CD14-positive monocyte (primary cell): ENCODE measurements at places on chromosomes 2 and 18.

- no peaks in the 10 kb centered on the region for H3K4me1 ChIP-seq
- no peaks in the 10 kb centered on the region for H3K27me3 ChIP-seq
- H3K27ac ChIP-seq, result no peak overlapping the region
- H3K36me3 ChIP-seq, result no peaks in the 10 kb centered on the region
These were observed 394.7 kb downstream of the FBXO15 start for GRCh38 chr18:73752965-73753364.

GRCh38 chr2:3523551-3524041, 4.3 kb upstream of the ADI1 start:
- H3K27ac ChIP-seq, result no peak overlapping the region
- peak; percentile 60 for DNase-seq
- H3K4me3 ChIP-seq, result no peak overlapping the region
- no peaks in the 10 kb centered on the region for H3K36me3 ChIP-seq

DNA sequence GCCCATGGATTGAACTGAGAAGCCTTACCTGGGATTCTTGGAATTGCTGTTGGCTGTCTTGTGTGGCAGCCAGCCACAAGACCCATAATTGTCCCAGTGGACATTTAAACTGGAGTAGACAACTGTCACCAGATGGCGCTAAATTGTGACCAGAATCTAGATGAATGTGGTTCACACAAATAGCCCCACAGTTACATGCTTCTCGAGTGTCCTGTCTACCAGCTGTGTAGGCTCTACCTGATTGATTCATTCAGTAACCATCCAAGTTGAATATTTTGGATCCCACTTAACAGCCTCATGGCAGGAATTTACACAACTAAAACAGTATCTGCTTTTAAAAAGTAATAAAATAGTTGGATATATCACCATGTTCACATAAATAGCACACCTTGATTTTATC, 73.2 kb downstream of the MAP4K4 start:
- no peak overlapping the region for H3K27ac ChIP-seq
- peaks cover 66% of the 10 kb centered on the region for H3K4me1 ChIP-seq
- no peaks in the 10 kb centered on the region for H3K36me3 ChIP-seq
- no peaks in the 10 kb centered on the region for H3K27me3 ChIP-seq
- no peak overlapping the region for H3K4me3 ChIP-seq

GRCh38 chr2:138132108-138132507, 167.8 kb downstream of the HNMT start:
- H3K4me3 ChIP-seq, result no peak overlapping the region
- H3K4me1 ChIP-seq, result no peaks in the 10 kb centered on the region
- H3K27me3 ChIP-seq, result no peaks in the 10 kb centered on the region
- no peaks in the 10 kb centered on the region for H3K36me3 ChIP-seq

- H3K36me3 ChIP-seq, result no peaks in the 10 kb centered on the region
- H3K27me3 ChIP-seq, result no peaks in the 10 kb centered on the region
- H3K4me3 ChIP-seq, result no peak overlapping the region
- peak; percentile 18 for DNase-seq
- no peaks in the 10 kb centered on the region for H3K4me1 ChIP-seq
These were observed 6.3 kb upstream of the ADGRF3 start for GRCh38 chr2:26352892-26353291.

- H3K4me1 ChIP-seq, result no peaks in the 10 kb centered on the region
- H3K27ac ChIP-seq, result no peak overlapping the region
- peaks cover 16% of the 10 kb centered on the region for H3K27me3 ChIP-seq
- no peaks in the 10 kb centered on the region for H3K36me3 ChIP-seq
These were observed 7.8 kb downstream of the CCDC85A start for GRCh38 chr2:56191617-56192016.

DNA sequence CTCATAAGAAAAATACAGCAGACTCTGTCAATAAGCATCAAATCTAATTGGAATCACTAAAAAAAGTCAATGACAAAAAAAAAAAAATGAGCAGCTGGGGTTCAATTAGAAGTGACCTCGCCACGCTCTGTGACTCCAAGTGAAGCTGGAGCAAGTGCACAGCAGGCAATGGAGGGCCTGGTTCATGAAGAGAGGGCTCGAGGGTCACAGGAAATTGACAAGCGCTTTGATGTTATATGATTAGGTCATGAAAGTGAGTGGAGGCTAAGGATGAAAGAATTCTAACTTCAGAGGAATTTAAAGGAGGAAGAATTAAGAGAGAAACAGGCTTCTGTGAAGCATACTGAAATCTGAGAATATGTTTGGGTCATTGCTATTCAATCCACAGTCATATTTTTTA, 85.4 kb upstream of the TMEM18 start:
- no peaks in the 10 kb centered on the region for H3K27me3 ChIP-seq
- H3K4me1 ChIP-seq, result no peaks in the 10 kb centered on the region
- no peaks in the 10 kb centered on the region for H3K36me3 ChIP-seq
- no peak for DNase-seq
- H3K4me3 ChIP-seq, result no peak overlapping the region

DNA sequence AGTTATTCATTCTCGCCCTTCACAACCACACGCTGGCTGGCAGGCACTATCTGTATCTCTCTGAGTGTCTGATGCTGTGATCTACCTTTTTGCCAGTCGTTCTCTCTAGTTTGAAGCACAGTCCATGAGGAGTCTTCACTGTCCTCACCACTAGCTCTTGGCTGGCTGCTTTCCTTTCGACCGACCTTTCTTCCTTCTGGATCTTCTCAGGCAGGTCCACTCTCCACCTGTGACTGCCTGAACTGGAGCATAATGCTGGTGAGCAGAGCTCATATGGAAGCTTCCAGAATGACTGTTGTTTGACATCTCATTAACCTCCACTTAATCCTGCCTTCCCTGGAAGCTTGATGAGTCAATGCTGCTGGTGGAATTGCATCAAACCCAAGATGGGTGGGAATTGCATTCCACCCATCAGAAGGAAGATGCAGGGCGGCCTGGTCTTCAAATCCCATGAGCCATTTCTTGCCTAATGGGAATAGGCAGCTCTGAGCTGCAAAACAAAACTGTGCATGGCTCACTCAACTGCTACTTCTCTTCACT, 283.5 kb upstream of the HDAC4 start:
- H3K4me1 ChIP-seq, result no peaks in the 10 kb centered on the region
- no peak for DNase-seq
- H3K4me3 ChIP-seq, result no peak overlapping the region
- H3K36me3 ChIP-seq, result no peaks in the 10 kb centered on the region
- no peak overlapping the region for H3K27ac ChIP-seq
- H3K27me3 ChIP-seq, result peaks cover 14% of the 10 kb centered on the region

- no peak for DNase-seq
- H3K4me3 ChIP-seq, result no peak overlapping the region
- H3K36me3 ChIP-seq, result no peaks in the 10 kb centered on the region
- H3K27me3 ChIP-seq, result no peaks in the 10 kb centered on the region
- no peaks in the 10 kb centered on the region for H3K4me1 ChIP-seq
- no peak overlapping the region for H3K27ac ChIP-seq
These were observed 260.5 kb downstream of the CCDC85A start for GRCh38 chr2:56444339-56444738.

DNA sequence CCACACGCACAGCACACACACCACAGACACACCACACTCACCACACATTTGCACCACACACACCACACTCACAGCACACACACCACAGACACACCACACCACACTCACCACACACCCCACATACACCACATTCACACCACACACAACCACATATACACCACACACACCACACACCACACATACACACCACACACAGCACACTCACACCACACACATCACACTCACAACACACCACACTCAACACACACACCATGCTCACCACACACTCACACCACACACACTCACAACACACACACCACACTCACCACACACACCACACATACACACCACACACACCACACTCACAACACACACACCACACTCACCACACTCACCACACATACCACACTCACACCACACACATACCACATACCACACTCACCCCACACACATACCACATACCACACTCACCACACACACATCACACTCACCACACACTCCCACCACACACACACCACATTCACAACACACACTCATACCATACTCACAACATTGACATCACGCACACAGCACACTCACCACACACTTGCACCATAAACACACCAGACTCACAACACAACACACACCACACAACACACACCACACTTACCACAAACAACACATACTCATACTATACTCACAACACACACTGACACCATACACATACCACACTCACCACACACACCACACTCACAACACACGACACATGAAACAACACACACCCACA, 60.0 kb downstream of the SDC1 start:
- H3K27ac ChIP-seq, result no peak overlapping the region
- H3K27me3 ChIP-seq, result no peaks in the 10 kb centered on the region
- no peaks in the 10 kb centered on the region for H3K4me1 ChIP-seq
- H3K4me3 ChIP-seq, result no peak overlapping the region

GRCh38 chr18:2222270-2223185, 348.8 kb downstream of the METTL4 start:
- H3K36me3 ChIP-seq, result no peaks in the 10 kb centered on the region
- H3K27me3 ChIP-seq, result no peaks in the 10 kb centered on the region
- DNase-seq, result no peak
- no peak overlapping the region for H3K27ac ChIP-seq
- no peaks in the 10 kb centered on the region for H3K4me1 ChIP-seq

DNA sequence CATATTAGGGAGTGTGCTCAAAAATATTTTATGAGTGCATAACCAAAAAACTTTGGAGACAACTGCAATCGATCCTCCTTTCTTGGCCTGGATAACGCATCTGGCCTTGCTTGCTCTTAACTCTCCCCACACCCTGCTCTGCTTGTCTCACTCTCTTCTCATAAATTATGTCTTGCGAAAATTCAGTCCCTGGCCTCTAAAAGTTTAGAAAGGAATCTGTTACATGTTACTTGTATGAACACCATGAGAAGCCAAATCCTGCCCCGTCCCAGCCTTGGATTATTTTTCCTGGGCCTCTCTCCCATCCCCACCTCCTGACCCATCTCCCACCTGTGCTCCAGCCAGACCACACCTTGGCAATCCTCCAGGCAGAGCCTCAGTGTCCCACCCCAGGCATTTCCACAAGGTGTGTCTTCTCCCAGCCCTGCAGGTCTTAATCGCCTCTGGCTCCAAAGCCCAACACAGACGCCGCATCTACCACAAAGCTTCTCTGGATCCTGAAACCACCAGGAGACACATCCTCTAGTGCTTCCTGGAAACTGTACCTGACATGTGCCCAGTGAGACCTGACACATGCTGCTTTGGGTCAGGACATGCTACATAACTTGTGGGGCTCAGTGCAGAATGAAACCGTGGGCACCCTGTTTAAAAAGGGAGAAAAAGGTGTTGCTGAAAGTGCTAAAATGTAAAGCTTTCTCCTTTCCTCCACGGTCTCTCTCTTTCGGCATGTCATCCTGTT, 99.6 kb upstream of the ST3GAL5 start:
- H3K4me1 ChIP-seq, result peaks cover 13% of the 10 kb centered on the region
- no peak overlapping the region for H3K27ac ChIP-seq
- no peaks in the 10 kb centered on the region for H3K27me3 ChIP-seq
- no peak for DNase-seq
- no peaks in the 10 kb centered on the region for H3K36me3 ChIP-seq

- H3K27ac ChIP-seq, result no peak overlapping the region
These were observed 185.8 kb upstream of the ACVR2A start for GRCh38 chr2:147659051-147659450.

DNA sequence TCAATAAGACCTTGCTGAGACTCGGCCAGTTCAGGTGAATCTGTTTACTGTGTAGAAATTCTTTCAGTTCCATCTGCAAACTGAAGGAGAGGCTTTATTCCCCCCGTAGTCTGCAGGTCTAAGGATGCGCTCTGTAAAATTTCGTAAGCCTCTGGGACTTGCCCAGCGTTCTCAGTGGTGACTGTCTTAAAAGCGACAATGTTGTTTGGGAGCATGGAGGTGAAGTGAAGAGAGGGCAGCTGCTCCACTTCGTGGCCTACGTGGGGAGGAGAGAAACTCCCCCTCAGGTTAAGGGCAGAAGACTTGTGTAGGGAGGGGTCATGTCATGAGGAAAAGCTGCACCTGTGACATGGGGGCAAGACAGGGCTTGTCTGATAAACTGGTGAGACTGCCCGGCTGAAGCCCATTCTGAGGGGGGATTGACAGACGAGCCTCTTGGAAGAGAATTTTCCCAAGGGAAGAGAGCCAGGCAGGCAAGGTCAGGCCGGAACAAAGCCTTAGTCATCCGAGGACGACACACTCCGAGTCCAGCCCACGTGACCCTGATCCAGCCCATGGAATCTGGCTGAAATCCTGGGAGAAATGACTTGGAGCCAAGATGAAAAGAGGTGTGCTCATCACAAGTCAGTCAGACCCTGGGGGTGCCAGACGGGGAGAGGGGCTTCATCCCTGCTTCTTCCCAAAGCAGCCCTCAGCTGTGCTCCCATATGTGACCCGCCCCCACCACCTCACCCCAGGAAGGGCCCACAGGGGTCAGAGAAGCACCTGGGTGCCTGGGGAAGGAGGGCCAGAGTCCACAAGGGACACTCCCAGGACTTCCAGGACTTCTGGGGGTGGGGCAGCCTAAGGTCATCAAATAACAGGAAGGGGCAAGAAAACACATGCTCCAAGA, 88.5 kb upstream of the SH3BP4 start:
- DNase-seq, result no peak
- H3K27ac ChIP-seq, result no peak overlapping the region
- H3K4me1 ChIP-seq, result no peaks in the 10 kb centered on the region
- no peaks in the 10 kb centered on the region for H3K36me3 ChIP-seq
- no peaks in the 10 kb centered on the region for H3K27me3 ChIP-seq
- no peak overlapping the region for H3K4me3 ChIP-seq

GRCh38 chr2:218713922-218714321, 3.3 kb downstream of the TTLL4 start:
- no peaks in the 10 kb centered on the region for H3K27me3 ChIP-seq
- H3K27ac ChIP-seq, result peak overlapping the region; percentile 75
- DNase-seq, result peak; percentile 51

GRCh38 chr2:174312581-174313234, 22.0 kb upstream of the SP9 start:
- no peak overlapping the region for H3K4me3 ChIP-seq
- H3K36me3 ChIP-seq, result no peaks in the 10 kb centered on the region
- no peak overlapping the region for H3K27ac ChIP-seq
- no peaks in the 10 kb centered on the region for H3K4me1 ChIP-seq
- DNase-seq, result no peak

- H3K4me3 ChIP-seq, result no peak overlapping the region
- H3K36me3 ChIP-seq, result no peaks in the 10 kb centered on the region
- peak; percentile 21 for DNase-seq
- H3K27ac ChIP-seq, result no peak overlapping the region
These were observed 12.5 kb upstream of the NAB1 start for GRCh38 chr2:190636361-190636760.

DNA sequence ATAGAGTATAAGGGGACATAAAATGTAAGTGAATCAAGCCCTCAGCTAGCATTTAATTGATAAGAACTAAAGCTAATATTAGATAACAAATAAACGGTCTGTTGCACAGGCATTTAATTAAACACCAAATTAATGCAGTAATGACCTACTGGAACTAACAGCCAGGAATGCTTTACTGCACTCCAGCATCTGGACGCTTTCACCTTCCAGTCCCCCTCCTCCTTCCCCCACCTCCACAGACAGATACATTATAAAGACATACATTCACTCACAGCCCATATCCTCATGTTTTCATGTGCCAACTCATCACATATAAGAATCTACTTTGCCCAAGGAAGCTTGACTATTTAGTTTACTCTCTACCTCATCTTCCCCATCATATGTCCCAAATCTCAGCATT, 337.4 kb upstream of the PIK3C3 start:
- DNase-seq, result no peak
- H3K4me3 ChIP-seq, result no peak overlapping the region
- no peaks in the 10 kb centered on the region for H3K4me1 ChIP-seq
- H3K36me3 ChIP-seq, result no peaks in the 10 kb centered on the region
- H3K27me3 ChIP-seq, result no peaks in the 10 kb centered on the region
